ENCODE measurements at places on chromosomes 6 and 20.

- no peak for DNase-seq
These were observed 40.0 kb upstream of the MBOAT1 start for GRCh38 chr6:20252311-20252710.

- DNase-seq = peak; percentile 18
These were observed 72.2 kb downstream of the RPP40 start for GRCh38 chr6:4931530-4932227.

DNA sequence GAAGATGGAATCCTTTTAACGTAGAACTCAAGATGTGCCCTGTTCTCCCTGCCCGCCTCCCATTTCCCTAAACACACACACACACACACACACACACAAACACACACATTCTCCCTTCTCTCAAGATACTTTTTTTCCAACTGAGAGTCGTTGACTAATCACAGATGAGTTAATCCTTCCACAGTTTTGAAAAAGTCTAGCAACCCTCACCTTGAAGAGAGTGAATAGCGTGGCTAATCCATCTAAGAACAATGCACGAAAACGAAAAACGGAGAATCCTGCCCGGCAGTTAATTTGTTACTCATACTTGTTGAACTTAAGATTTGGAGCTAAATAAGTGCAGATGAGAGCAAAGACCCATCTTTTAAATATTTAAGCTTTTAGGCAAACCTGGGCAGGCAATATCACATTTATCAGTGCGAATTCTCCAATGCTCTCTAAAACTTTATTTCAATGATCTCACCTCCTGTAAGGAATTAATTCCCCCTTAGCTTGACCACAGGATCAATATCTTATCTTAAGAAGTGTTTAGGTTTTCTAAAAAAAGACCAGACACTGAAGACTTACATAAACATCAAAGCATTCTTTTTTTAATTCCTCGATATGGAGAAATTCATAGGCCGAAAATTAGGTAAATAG is 1.1 kb downstream of the AGPAT4 start:
- peak; percentile 54 for DNase-seq

- no peak for DNase-seq
These were observed 50.7 kb downstream of the STK35 start for GRCh38 chr20:2152317-2152716.

- no peak for DNase-seq
These were observed 93.0 kb upstream of the MAFB start for GRCh38 chr20:40782043-40782368.

DNA sequence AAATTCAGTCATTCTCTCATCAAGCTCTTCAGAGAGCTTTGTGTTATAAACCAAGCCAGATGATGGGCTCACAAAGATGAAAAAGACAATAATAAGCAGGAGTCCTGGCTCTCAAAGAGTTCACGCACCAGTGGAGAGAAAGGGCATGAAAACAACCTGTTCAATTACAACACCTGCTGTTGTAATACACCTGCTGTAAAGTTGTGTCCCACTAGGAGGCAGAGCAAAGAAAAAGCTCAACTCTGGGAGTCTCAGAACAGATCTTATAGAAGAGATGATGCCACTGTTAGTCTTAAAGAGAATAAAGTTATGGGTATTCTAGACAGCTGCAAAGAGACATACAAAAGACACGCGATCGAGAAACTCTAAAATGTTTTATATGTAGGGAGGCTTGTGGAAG is 100.6 kb downstream of the DCDC2 start:
- peak; percentile 36 for DNase-seq

DNA sequence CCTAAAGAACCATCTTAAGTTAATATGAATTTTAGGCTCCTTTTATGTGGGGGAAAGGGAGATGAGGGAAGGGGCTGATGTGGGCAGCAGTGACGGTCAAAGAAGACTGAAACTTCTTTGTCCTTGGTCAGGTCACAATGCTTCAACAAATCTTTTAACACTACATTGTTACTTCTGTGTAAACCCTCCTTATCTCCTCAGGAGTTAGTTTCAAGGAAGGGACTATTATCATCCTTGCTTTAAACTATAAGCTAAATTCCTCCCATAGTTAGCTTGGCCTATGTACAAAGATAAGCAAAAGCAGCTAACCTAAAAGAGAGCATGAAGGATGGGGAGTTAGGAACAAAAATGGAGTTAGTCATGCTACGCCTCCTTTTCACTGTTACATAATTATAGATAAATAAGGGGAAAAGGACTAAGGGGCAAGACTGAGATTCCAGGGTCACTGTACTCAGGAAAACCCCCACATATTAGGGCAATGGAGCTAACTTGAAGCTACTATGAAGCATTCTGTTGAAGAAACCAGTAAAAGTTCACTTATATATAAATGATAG is 172.7 kb upstream of the RUNX2 start:
- no peak for DNase-seq

GRCh38 chr20:57214427-57214826 is 52.0 kb downstream of the BMP7 start:
- DNase-seq = no peak

DNA sequence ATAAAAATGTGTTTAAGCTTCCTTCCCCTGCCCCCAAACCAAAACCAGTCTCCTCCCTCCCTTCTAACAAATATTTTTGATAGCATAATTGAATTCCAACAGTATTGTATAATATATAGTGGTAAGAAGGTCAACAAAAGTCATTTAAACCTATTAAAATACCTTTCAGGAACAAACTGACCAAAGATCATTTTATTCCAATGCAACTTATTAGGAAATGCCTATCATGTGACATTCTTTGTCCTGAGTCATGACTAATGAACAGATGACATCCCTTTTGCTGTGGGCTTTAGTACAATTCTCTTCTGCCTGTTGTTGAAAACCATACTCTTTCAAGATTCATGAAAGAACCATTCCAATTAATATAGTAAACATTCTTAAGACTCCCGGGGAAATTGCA is 51.5 kb upstream of the TRAF3IP2 start:
- DNase-seq = peak; percentile 71

DNA sequence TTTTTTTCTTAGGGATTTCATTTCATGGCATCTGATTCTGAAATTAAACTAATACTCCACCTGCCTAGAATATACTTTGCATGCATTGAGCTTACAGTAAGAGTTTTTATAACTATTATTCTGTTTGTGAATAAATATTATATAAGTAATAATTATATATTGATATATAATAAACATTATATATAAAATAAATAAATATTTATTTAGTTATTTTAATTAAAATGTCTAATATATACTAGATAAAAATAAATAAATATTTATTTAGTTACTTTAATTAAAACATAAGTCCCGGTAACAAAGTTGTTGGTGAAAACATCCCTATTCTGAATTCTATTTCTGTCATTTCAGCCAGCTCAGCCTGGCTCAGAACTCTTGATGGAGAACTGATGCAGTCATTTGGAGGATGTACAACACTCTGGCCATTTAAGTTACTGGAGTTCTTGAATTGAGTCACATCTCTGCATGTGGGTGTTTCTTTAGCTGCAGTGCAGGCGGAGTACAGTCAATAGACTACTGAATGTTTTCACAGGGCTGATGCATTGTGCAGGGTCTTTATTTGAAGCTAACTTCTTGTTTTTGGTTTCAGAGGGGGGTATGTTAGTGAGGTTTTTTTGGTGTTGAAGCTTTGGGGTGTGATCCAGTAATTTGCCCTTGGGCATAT is 508.9 kb upstream of the ADGRB3 start:
- DNase-seq = no peak

- no peak for DNase-seq
These were observed 2.6 kb downstream of the B4GALT5 start for GRCh38 chr20:49710971-49711666.

GRCh38 chr20:58523072-58523970 is 8.1 kb upstream of the APCDD1L start:
- DNase-seq = peak; percentile 52

DNA sequence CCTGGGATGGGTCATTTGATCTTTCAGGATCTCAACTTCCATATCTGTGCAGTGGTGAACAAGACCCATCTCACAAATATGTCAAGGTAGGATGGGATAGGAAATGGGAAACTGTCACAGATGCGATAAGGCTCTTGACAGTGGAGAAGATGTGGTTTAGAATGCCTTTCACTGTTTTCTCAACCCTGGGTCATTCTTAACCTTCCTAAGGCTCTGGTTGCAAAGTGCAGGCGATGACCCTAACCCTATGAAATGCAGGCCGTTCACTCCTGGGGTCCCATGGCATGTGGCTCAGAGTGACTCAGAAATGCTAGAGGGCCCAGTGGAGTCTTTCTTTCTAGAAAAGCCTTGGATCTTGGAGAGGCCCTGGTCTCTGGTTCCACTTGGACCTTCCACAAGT is 61.7 kb downstream of the FOXA2 start:
- no peak for DNase-seq

- no peak for DNase-seq
These were observed 143.9 kb downstream of the DTNBP1 start for GRCh38 chr6:15518878-15519277.

DNA sequence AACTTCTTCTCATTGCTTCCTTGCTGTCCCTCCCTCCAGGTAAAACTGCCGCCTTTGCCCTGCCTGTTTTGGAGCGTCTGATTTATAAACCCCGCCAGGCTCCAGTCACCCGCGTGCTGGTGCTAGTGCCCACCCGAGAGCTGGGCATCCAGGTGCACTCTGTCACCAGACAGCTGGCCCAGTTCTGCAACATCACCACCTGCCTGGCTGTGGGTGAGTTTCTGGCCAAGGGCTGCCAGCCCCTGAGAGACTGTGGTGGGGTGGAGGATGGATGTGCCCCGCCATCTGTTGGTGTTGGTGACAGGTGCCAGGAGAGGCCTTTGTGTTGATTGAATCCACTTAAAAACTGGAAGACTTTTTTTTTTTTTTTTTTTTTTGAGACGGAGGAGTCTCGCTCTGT is 9.5 kb downstream of the DDX27 start:
- DNase-seq = no peak

DNA sequence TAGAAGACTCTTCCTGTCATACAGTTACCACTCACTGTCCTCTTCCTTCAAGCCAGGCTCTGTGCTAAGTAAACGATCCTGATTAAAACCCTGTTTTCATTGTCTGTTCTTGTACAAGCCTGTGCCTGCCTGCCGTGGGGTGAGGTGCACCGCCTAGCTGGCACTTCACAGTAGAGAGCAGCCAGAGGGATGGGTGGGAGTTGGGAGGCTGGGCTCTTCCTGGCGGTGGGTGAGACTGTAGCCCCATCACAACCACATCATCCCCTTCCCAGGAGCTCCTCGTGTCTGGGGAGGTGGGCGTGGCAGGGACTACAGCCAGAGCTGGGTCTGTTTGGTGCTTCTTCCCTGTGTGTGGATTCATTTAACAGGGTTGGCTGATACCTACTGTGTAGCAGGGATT is 382.0 kb downstream of the TAF4 start:
- no peak for DNase-seq

- DNase-seq = no peak
These were observed 126.5 kb upstream of the RIPOR2 start for GRCh38 chr6:25062070-25062811.

DNA sequence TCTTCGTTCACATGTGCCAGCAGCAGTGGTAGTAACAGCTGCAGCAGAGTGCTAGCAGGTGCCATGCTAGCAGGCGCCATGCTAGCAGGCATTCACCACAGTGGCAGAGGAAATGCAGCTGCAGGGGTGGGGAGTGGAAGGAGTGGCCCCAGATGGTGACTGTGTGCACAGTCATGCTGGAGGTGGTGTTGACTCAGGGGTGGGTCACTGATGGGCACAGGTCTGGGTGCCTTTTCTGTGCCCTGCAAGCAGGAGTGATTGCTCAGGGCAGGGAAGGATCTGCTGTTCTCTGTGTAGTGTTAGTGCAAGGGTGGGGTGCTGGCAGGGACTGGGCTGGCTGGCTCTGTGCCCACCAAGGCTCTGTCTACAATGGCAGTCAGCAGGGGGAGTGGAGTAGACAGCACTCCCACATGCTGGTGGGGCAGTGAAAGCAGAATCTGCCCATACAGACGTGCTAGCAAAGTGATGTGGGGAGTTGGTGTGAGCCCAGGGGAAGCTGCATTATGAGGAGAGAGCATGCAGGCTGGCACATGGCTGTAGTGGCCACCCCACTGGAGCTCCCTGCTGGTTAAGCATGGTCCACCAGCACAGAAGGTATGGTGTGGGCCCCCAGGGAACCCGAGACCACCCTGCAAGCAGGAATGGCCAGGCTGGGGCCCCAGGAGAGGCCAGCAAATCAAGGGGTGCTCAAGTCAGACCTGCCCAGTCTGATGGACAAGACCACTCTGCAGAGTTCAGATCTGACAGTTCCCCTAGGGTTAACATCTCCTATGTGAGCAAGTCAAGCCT is 11.4 kb upstream of the TSPYL4 start:
- peak; percentile 89 for DNase-seq

DNA sequence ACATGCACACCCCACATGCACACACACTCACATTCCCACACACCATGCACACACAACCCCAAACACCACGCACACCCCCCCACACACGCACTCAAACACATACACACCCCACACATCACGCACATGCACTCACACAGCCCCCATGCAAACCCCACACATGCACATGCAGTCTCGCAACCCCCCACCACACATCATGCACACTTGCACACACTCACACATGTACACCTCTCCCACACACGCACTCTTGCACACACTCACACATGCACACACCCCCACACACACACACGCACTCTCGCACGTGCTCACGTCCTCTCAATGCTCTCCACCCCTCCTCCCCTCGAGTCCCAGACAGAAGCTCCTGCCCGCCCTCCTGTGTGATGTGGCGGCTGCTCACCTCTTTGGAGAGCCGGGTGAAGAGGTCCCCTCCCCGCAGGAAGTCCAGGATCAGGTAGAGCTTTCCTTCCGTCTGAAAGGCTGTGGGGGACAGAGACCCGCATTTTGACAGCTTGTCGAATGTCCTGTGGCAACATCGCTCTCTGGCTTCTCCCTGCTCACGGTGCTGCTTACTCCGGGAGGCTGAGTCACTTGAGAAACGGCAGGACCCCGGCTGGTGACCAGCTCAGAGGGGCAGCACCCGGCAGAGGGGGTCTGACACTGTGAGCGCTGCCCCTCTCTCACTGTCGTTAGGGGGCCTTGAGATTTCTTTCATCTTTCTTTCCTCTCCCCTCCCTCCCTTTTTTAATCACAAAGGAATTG is 78.5 kb downstream of the RAMACL start:
- no peak for DNase-seq

DNA sequence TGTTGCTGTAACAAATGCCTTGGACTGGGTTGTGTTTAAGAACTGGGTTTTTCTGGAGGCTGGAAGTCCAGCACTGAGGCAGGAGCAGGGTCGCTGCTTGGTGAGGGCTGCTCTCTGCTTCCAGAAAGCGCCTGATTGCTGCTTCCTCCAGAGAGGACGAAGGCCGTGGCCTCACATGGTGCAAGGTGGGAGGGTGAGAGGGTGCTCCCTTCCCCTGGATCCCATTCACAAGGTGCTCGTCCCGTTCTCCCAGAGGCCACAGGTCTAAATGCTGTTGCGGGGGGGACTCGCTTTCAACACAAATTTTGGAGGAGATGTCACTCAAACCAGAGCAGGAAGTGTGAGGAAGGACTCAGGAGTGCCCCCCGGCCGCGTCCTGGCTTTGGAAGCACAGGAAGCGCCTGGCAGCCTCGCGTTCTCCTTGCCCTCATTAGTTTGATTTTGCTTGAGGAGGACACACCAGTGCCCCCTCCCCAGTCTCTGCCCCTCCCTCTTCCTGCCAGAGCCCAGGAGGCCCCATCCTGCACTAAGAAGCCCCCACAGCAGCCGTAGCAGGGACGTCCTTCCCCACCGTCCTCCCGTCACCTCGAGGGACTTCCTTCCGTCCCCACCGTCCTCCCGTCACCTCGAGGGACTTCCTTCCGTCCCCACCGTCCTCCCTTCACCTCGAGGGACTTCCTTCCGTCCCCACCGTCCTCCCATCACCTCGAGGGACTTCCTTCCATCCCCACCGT is 7.7 kb upstream of the NKAIN4 start:
- no peak for DNase-seq

GRCh38 chr6:19979986-19980385 is 142.8 kb downstream of the ID4 start:
- DNase-seq = no peak

All from kidney tubule cell (primary cell).